ENCODE measurements at places on chromosomes 2 and 18. TPM values are rescaled to one million over a fixed set of nuclear protein-coding genes. Genes with fewer than 3 reads are reported as not detected.

DNA sequence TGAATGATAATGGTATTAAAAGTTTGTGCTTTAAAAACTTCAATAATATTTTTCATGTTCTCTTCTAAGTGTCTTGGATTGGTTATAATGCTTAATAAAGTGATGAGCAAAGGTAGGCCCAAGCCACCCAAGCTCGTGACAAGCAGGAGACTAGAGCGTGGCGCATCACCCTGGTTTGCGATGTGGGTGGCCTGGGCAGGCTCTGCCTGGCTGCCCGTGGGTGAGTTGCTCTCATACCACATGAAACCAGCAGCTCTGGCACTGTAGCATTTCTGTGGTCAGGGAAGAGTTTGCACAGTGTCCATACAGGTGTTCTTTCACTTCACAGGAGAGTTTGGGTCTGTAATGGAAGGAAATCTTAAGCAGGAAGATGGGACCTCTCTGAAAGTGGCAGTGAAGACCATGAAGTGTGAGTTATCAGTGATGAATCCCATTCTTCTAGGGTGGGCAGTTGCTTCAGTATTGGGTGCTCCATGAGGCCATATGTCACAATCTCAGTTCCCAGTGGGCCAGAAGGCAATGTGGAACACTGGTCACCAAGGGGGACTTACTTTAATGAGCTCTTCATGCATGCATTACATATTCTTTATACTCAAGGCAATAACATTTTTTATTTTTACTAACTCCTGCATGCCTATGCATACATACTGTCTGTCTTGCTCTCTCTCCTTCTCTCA is 51.4 kb upstream of the TMEM87B start:
- DNase-seq = no peak

GRCh38 chr2:48852938-48853337 is 97.4 kb upstream of the LHCGR start:
- DNase-seq = no peak

DNA sequence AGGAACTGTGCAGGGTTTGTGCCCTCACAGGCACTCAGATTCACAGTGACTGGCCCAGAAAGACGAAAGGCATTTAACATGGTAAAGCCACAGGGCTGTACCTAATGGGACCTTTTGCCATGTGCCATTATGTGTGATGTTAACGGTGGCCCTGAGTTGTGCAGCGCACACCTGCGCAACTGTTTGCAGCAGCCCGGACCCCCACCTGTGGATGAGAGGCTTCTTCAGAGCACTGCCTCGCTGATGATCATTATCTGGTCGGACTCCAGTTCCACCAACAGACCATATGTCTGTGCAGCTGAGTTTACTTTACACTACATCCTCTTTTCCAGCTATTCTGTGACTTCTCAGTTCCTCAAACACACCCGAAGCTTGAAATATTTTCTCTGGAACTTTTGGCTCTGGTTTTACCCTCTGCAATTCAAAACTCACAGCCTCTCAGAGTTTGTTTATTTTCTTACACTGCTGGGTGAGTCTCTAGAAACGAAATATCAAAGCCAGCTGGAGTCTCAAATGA is 35.6 kb upstream of the UBE2F start:
- DNase-seq = no peak

GRCh38 chr2:196618661-196619060 is 20.9 kb upstream of the CCDC150 start:
- DNase-seq = no peak

- DNase-seq = no peak
These were observed 712.5 kb upstream of the LRATD1 start for GRCh38 chr2:13919981-13920382.

Gene CFAP53
- 0.13 TPM for total RNA-seq

Gene MAPRE3
- total RNA-seq = 0.64 TPM
